ENCODE measurements at places on chromosomes 3 and 15.

DNA sequence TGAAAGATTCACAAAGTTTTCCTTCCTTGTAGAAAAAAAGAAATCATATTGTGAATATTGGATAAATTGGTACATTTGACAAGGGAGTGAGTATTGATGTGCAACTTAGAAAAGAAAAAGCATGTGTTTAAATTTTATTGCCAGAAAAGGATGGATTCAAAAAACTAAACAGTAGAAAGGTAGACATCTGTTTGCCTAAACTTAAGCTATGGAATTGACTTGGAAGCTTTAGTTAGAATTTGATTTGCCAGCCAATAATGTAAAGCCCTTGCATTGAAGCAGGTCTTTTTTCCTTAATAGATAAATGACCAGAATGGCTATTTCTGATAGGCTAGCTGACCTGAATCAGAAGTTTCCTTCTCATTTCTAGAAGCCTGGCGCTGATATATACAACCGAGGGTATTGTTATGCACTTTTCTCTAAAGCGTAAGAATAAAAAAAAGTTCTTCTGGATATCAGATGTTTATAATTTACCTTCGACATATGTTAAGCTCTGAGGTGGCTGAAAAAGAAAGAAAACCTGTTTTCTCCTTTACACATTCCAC is 4.2 kb downstream of the RARB start:
- no peaks in the 10 kb centered on the region for H3K4me1 ChIP-seq
- H3K4me3 ChIP-seq, result no peak overlapping the region
- DNase-seq, result no peak
- H3K36me3 ChIP-seq, result no peaks in the 10 kb centered on the region

- H3K4me1 ChIP-seq, result no peaks in the 10 kb centered on the region
- H3K27ac ChIP-seq, result no peak overlapping the region
- H3K4me3 ChIP-seq, result no peak overlapping the region
- no peak for DNase-seq
These were observed 85.7 kb downstream of the ARIH1 start for GRCh38 chr15:72559781-72560180.

- H3K4me1 ChIP-seq, result no peaks in the 10 kb centered on the region
- no peak overlapping the region for H3K27ac ChIP-seq
- H3K36me3 ChIP-seq, result no peaks in the 10 kb centered on the region
- DNase-seq, result no peak
- no peaks in the 10 kb centered on the region for H3K27me3 ChIP-seq
These were observed 516.7 kb upstream of the CFAP20DC start for GRCh38 chr3:59566481-59566975.

DNA sequence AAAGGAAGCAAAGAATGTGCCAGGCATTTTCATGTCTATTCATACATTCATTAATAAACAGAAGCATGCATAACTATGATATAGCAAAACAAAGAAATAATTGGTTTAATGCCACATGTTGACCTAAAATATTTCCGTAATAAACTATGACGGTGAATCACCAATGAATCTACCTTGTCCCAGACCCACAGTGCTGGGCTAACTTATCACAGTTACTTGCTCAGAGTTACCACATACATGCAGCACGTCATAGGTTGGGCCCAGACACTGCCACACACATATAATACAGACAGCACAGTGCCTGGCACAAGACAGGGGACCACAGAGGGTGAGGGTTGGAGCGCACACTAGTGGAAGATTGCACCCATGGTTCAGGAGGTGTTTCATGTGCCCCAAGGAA is 86.9 kb downstream of the ATP1B3 start:
- H3K27me3 ChIP-seq, result no peaks in the 10 kb centered on the region
- no peaks in the 10 kb centered on the region for H3K36me3 ChIP-seq
- H3K4me1 ChIP-seq, result no peaks in the 10 kb centered on the region
- H3K27ac ChIP-seq, result no peak overlapping the region
- DNase-seq, result no peak
- no peak overlapping the region for H3K4me3 ChIP-seq

GRCh38 chr15:81783586-81783985 is 262.2 kb downstream of the MEX3B start:
- no peaks in the 10 kb centered on the region for H3K27me3 ChIP-seq
- no peak overlapping the region for H3K27ac ChIP-seq
- no peak overlapping the region for H3K4me3 ChIP-seq
- H3K4me1 ChIP-seq, result no peaks in the 10 kb centered on the region
- DNase-seq, result no peak

DNA sequence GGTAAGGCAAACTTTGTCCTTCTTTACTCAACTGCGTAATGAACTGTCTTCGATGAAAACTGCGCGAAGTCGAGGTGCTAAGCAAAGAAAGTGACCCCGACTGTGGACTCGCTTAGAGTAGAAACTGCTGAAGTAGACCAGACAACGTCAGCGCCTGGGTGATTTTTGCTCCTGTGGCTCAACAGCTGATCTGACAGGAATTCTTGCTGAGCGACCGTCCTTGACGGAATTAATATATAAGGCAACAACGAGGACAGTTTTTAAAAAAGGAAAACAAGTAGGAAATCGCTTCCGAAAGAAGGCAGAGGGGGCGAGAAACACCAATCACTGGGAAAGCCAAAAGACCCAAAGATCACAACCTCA is 541 bp downstream of the RPS27L start:
- peak overlapping the region; percentile 97 for H3K27ac ChIP-seq
- no peaks in the 10 kb centered on the region for H3K27me3 ChIP-seq
- peak overlapping the region; percentile 87 for H3K4me3 ChIP-seq
- no peak for DNase-seq
- H3K36me3 ChIP-seq, result no peaks in the 10 kb centered on the region
- peaks cover 6% of the 10 kb centered on the region for H3K4me1 ChIP-seq

GRCh38 chr3:53836084-53836872 is 9.9 kb downstream of the CHDH start:
- no peaks in the 10 kb centered on the region for H3K36me3 ChIP-seq
- no peak overlapping the region for H3K27ac ChIP-seq
- DNase-seq, result no peak
- no peak overlapping the region for H3K4me3 ChIP-seq
- H3K27me3 ChIP-seq, result no peaks in the 10 kb centered on the region

- H3K36me3 ChIP-seq, result no peaks in the 10 kb centered on the region
- H3K27me3 ChIP-seq, result no peaks in the 10 kb centered on the region
- no peak for DNase-seq
- H3K4me1 ChIP-seq, result no peaks in the 10 kb centered on the region
- no peak overlapping the region for H3K27ac ChIP-seq
- no peak overlapping the region for H3K4me3 ChIP-seq
These were observed 43.7 kb downstream of the SRPRB start for GRCh38 chr3:133849346-133849745.

Measured in esophagus squamous epithelium (tissue), 5 donors.